Cardiac septum (tissue), 1 donor: ENCODE measurements at places on chromosomes 1 and 21. TPM values are rescaled to one million over a fixed set of nuclear protein-coding genes. Genes with fewer than 3 reads are reported as not detected.

GRCh38 chr1:46012236-46012635 is 120.2 kb downstream of the PIK3R3 start:
- no peak for DNase-seq

- DNase-seq = no peak
These were observed 82.4 kb upstream of the TLR5 start for GRCh38 chr1:223225481-223225880.

FAM43B gene
- total RNA-seq = 3.9 TPM

DNA sequence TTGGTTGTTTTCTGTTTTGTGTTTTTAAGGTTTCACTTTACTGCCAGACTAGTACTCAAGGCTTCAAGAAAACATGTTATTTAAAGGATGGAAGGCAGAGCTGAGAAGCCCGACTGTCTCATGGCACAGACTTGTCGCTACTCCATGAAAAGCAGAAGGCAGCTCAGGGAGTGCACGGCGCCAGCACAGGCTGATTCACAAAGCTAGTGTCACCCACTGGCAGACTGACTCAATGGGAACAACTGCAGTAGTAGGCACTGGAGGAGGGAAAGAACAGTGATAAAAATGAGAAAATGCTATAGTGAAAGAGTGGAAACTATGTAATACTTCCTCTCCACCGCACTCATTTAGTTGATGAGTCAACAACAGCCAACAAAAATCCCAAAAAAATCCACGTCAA is 14.7 kb downstream of the HSF2BP start:
- no peak for DNase-seq

IPP gene
- 17.2 TPM for total RNA-seq

DNA sequence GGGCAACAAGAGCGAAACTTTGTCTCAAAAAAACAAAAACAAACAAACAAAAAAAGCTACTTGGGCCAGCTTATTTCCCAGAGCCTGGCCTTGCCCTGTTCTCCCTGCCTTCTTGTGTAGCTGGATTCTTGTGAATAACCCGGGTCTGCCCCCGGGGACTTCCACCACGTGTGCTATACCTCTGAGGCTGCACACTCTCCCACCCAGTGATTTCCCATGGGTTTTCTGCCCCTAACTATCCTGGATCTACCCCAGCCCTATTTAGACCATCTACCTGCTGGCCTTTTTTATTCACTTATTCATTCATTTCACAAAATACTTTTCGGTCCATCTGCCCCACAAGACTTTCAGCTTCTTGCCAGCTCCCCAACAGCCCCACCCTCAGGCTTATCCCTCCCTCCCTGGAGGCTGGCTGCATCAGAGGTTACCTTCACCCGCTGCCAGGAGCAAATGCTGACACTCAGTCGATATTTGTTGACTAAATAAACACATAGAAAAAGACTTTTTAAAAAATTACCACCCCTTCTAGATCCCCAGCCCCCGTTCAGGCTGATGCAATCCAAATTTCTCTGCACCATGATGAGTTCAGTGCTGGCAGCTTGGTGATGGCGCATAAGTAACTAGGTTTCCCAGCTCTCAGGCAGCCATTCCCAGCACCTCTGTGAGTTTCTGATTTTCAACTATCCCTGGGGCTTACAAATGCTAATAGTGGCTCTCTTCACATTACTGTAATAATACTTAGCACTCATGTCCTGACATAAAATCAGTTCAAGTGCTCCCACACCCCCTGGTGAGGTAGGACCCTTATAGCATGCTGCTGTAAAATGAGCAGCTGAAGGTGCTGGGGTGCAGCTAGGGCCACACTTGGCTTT is 30.7 kb upstream of the TARBP1 start:
- DNase-seq = no peak

DNA sequence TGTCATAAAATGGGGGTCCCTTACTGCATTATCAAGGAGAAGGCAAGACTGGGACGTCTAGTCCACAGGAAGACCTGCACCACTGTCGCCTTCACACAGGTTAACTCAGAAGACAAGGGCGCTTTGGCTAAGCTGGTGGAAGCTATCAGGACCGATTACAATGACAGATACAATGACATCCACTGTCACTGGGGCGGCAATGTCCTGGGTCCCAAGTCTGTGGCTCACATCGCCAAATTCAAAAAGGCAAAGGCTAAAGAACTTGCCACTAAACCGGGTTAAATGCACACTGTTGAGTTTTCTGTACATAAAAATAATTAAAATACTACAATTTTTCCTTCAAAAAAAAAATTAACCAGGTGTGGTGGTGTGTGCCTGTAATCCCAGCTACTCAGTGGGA is 22.1 kb downstream of the RASSF5 start:
- DNase-seq = no peak

KCNA3 gene
- total RNA-seq = 0.62 TPM

DNA sequence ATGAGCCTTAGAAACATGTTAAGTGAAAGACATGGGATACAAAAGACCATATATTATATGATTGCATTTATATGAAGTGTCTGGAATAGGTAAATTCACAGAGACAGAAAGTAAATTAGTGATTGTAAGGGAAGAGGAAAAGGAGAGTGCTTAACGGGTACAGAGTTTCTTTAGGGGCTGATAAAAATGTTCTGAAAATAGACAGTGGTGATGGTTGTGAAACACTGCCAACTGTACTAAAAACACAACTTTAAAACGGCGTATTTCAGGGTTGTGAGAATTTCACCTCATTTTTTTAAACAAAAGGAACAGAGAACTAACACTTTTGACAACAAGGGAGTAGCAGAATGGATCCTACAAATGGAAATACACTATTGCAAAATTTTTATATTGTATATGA is 13.4 kb downstream of the COP1 start:
- no peak for DNase-seq

ARHGEF11 gene
- total RNA-seq = 29.8 TPM

GRCh38 chr1:8061210-8061609 is 35.1 kb upstream of the ERRFI1 start:
- DNase-seq = no peak

DNA sequence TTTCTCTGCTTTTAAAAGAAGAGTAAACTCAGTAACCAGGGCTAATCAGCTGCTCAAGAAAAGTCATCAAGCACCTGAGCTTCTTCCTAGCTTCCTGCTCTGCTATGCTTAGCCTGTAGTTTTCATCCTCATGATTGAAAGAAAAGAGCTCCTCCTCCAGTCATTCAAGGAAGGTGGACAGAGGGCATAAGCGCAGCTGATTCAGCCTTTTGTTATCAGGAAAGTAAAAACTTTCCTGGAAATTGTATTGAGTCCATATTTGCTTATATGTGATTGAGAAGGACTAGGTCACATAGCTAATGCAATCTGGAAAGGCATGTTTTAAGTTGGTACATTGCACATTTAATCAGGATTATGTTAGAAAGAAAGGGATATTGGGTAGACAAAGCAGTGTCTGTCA is 8.5 kb upstream of the BACH1 start:
- DNase-seq = no peak

NIT1 gene
- total RNA-seq = 31.3 TPM

DMRTA2 gene
- 0.08 TPM for total RNA-seq

GRCh38 chr1:116370181-116370580 is 2.9 kb upstream of the ATP1A1 start:
- DNase-seq = no peak

GRCh38 chr1:189500778-189501177 is 976.9 kb downstream of the BRINP3 start:
- DNase-seq = no peak

- DNase-seq = no peak
These were observed 24.9 kb downstream of the HSPG2 start for GRCh38 chr1:21912038-21912758.

VAMP4 gene
- total RNA-seq = 8.7 TPM

DNA sequence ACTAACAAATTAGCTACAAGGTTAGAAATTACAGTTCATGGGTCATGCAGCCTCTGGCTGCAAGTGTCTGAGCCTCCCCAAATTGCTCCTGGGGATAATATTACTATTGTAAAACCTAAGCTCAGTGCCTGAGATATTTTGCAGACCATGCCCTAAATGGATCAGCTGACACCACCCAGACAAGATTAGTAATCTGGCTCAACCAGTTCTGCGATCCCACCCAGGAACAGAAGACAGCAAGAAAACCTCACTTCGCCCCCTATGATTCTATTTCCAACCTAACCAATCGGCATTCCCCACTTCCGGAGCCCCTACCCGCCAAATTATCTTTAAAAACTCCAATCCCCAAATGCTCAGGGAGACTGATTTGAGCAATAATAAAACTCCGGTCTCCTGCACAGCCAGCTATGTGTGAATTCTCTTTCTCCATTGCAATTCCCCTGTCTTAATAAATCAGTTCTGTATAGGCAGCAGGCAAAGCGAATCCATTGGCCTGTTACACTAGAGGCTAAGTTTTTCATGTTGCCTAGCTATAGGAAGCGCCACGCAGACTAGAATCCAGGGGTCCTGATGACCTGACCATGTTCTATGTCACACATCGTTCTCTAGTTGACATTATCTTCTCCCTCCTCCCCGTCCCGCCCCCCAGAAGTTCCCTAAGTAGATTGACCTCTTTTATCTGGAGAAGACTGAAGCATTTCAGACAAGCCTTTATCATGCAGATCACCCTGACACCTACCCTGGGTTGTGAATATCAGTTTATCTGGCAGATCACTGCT is 22.4 kb upstream of the ZFYVE9 start:
- DNase-seq = no peak

CLCNKB gene
- total RNA-seq = 2.0 TPM

DNA sequence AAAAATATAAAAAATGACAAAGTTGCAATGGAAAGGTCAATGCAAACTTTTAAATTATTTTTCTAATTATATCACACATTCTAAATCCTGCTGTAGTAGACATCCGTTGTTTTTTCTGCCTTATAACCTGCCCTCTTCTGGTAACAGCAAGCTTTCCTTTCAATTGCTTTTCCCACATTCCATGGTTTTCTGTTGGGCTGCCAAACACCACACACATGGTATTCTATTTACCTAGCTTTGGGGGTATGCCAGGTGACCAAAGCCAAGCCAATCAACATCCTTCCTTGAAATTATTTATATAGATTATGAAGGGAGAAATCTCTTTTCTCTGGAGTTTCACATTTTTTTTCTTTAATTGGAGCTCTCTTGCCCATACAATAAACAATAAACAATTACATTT is 3.4 kb upstream of the LAMC1 start:
- no peak for DNase-seq

DNA sequence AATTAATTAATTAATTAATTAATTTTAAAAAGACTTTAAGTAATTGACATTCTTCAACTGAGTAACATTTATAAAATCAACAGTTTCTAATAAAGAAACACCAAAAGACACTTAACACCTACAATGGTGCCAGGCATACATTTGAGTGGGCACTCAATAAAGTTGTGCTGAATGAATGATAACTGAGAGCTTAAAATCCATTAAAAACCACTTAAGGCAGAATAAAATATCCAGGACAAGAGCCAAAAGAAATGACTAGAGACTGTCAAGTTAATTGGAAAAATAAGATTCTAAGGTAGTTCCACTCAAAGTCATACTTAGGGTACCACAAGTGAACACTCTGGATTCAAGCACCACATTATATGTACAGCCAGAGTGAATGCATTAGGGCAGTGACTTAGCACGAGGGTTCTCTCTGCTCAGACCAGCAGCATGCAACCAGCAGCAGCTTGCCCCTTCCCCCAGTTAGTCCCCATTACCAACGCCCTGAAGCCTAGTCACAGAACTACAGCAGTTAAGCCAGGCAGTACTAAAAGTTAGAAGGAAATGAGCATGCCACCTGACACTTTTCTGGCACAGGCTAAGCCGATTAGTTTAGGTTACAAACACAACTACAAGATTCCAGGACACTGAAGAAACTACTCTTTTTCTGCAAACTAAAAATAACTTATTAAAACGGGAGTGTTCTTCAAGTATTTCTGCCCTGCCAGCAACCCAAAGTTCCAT is 46.5 kb downstream of the LUZP1 start:
- DNase-seq = no peak

GRCh38 chr1:63575340-63575826 is 17.8 kb upstream of the PGM1 start:
- no peak for DNase-seq

HMGCS2 gene
- total RNA-seq = 0.38 TPM

DNA sequence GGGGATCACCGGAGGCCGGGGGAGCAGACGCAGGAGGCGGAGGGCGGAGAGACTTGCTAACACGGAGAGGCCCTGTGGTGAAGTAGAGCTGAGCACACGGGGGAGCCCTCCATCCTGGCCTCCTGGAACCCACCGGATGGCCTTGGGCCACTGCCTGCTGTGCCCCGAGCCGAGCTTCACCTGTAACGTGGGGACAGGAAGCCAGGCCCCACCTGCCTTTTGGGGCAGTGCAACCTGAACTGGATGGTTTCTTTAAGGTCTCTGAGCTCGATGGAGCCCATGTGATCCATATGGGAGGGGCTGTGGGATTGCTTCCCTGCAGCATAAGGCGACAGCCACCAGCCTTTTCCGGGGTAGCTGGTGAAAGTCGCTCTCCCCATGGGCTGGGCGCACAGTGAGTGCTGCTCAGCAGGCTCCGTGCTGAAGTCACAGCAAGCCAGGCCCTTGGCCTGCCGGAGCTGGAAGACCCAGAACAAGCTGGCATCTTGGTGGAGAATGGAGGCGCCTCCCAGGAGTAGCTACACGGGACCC is 35.8 kb downstream of the TFF3 start:
- DNase-seq = no peak

GRCh38 chr1:220336391-220337031 is 64.3 kb upstream of the RAB3GAP2 start:
- no peak for DNase-seq

DNA sequence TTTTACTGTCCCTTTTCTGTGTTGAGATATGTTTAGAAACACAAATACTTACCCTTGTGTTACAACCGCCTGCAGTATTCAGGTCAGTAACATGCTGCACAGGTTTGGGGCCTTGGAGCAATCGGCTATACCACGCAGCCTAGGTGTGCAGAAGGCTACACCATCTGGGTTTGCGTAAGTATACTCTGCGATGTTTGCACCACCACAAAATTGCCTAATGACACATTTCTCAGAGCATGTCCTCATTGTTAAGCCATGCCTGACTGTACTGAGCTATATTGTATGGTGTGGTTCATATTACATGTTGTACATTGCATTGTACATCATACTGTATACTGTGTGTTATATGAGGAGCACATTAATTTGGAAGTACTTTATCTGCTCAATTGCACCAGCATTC is 247.4 kb downstream of the RHOU start:
- DNase-seq = no peak

LORICRIN gene
- total RNA-seq = not detected

- DNase-seq = no peak
These were observed 249.9 kb downstream of the LRRIQ3 start for GRCh38 chr1:73948055-73948454.

- DNase-seq = peak; percentile 95
These were observed 448 bp upstream of the ASAP3 start for GRCh38 chr1:23484253-23485001.
